Activated CD4-positive, CD25-positive, alpha-beta regulatory T cell treated with anti-CD3 and anti-CD28 coated beads, Interleukin-2, amount 50 U/mL, for 72 hours (primary cell): ENCODE measurements at places on chromosomes 3 and 15.
A peak's percentile ranks its signal among the peaks of the same experiment; 100 is the strongest.

DNA sequence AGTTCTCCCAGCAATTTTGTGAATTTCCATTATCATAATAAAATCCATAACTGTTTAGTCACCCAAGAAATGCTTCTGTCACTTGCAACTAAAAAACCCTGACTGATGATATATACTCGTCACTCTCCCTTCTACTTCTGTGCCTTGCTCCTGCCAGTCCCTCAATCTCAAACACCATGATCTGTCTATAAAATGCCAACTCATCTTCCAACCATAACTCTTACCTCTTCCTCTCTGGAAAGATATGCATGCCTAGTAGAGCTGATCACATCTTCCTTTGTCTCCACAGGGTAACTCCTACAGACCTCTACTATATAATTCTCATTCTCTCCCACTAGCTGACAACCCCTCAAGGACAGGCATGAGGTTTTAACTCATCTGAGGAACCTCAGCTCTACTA, 5.2 kb upstream of the VEPH1 start:
- no peak for DNase-seq

- no peak for DNase-seq
Observed at GRCh38 chr3:47283193-47283537, 421 bp downstream of the KLHL18 start.

DNA sequence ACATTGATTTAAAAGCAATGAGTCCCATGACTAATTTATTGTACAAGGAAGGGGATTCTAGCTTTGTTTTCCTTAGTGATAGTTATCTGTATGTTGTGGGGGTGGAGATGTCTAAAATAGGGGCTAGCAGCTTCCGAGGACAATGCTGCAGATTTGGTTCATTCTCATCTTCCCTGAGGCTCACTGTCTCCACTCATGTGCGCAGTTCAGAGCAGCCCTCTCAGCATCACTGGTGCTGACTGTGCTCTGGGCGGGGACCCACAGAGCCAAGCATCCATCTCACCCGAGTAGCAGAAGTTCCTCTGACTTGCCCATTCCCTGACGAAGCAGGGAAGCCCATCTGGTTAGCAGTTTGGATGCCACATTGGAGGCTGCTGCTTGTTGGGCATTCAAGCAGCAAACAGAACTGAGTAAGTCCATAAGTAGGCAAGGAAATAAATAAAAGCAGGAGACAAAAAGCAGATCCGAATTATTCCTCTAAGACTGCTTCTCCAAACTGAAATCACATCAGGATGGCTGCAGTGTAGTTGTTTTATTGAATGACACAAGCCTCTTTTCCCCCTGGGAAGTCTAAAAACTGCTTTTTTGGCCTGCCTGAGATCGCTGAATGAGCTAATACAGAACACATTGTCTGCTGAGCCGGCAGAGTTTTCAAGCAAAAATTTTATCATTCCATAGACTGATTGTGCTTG, 27.5 kb downstream of the RARB start:
- DNase-seq: no peak

- DNase-seq: no peak
Observed at GRCh38 chr3:150252462-150252861, 155.6 kb upstream of the TSC22D2 start.

- no peak for DNase-seq
Observed at GRCh38 chr3:159786489-159787177, 202.0 kb upstream of the IL12A start.

DNA sequence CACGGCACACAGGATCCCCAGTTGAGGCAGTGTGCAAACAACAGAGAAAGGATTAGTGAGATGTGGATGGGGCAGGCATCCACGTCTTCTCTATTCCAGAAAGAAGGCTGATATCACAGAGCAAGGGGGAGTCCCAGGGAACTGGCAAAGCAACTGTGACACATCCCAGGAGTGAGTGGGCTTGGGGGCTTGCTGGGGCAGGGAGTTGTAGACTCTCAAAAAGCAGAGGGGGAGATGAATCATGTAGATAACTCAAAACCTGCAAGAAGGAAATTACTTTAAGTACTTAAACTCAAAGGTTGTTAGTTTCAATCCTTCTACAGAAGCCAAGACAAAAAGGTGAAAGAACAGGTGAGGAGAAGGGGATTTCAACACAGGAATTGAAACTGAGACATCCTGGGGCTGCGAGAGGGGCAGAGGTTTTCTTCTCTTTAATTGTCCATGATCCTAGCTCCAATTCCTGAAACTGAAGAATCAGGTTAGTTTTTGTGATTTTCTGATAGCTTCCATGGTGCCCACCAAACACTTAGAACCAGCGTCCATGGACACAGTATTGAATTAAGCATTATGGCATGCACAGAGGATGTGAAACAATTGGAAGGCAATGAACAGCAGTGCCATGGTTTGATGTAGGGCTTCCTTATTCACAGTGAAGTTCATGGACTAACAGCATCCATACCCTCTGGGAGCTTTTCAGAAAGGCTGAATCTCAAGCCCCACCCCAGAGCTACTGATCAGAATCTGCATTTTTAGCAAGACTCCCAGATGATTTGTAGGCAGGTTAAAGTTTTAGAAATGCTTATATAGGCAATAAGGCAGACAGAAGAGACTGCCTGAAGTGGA, 52.0 kb downstream of the CCR3 start:
- peak; percentile 51 for DNase-seq

GRCh38 chr3:58581328-58582091, 4.3 kb upstream of the FAM107A start:
- no peak for DNase-seq

- DNase-seq: no peak
Observed at GRCh38 chr3:55621026-55621422, 133.9 kb upstream of the WNT5A start.

DNA sequence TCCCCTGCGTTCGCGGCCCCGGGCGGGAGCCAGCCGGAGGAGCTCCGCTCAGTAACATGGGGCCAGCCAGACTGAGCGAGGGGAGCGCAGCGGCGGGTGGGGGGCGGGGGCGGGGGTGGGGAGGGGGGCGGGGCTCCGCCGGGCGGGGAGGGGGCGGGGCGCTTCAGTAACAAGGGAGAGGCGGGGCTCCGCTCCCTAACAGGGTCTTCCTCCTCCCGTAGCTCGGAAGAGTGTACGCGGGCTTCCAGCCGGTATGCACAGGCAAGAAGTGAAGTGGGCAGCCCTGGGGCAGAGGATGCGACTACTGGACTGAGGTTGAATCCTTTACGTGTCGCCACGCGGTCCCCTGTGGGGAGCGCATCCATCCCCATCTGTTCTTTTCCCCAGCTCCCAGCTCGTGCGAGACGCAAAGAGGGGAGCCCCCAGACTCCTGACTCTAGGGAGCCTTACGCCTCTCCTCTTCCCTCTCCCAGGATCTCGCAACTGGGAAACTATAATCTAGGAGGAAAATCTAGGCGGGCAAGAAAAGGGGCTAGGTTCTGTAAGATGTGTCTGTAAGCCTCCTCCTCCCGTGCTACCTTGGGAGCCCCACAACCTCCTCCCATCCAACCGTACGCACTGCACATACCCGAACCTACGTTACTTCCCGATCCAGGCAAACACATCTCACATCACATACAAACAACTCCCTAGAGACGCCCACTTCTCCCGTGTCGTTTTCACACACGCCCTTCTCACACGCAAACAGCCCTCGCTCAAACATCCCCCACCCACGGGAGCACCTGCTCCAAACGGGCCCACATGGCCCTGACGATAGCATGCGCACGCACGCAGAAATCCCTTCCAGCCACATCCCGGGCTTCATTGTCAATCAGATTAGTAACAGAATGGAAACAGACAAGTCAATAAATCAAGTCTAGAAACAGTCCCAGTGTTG, at the start of gene SHF:
Gene SHF, minus strand, starts transcription at position 73 of the 937 bp plus-strand sequence. Its CDS starts 15 bp downstream, at position 58.
- peak; percentile 65 for DNase-seq

DNA sequence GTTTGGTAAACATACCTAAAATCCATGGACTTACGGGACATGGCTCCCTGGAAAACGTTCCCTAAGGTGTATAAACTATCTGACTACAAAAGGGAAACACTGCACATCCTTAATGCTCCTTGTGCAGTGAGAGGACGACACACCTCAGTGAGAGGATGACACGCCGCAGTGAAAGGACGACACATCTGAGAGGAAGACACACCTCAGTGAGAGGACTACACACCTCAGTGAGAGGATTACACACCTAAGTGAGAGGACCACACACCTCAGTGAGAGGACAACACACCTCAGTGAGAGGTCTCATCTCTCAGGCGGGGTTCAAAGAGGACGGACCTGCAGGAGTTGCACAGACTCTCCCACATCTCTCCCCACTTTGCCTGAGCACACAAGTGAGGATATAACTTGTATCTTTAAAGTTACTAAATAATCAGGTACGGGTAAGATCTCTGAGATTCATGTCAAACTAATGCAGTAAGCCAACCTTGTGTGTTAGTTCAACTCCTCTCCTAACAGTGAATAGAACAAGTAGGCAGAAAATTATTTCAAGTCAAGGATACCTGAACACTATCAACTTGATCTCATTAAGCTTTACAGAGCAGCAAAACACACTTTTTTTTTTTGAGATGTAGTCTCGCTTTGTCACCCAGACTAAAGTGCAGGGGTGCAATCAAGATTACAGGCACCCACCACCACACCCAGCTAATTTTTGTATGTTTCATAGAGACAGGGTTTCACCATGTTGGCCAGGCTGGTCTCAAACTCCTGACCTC, 32.1 kb downstream of the HERC2 start:
- no peak for DNase-seq

DNA sequence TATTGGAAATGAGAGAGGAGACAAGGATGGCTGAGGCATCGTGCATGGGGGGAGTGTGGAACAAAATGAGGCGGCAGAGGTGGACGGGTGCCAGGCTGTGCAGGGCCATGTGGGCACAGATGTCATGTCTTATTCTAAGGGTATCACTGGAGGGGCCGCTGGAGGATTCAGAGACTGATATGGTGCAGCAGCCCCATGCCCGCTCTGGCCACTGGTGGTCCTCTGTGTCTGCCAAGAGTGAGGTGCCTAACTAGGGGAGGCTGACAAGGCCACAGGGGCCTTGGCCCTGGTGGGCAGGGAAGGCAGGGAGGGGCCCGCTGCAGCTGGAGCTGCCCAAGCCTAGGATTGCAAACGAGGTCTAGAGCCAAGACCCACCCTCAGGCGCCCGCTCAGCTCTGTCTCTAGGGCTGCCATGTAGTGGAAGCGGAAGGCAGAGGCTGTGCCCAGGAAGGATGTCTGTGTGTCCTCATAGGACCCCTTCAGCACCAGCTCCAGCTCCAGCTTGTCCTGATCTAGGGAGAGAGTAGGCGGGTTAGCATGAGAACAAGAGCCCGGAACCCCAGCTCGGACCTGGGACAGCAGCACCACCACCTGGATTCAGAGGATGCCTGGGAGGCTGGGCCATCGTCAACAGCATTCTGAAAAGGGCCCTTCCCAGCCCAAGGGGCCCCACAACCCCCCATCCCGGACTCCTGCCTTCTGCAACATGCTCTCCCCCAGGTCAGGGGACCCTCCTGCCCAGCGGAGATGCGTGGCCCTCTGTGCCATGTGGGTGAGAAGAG, 11.3 kb downstream of the PLA2G4D start:
- DNase-seq: no peak
